SHP77 (cell line): ENCODE measurements at places on chromosomes 1 and 21.

DNA sequence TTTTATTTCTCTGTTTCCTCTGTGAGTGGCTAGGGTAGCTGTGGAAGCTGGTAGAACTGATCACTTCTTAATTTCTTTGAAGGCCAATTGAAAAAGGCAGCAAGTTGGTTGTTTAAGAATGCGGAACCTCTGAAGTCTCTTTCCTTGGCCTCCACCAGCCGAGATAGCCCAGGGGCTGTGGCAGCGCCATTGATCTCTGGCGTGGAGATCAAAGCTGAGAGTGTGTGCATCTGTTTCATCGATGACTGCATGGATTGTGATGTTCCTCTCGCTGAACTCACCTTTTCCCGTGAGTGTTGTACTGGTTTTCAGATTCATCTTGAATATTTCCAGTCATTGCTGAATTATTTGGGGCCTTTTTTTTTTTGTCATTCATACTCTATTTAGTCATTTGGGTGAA lies 97.7 kb downstream of the VPS13D start:
- no peak for DNase-seq

DNA sequence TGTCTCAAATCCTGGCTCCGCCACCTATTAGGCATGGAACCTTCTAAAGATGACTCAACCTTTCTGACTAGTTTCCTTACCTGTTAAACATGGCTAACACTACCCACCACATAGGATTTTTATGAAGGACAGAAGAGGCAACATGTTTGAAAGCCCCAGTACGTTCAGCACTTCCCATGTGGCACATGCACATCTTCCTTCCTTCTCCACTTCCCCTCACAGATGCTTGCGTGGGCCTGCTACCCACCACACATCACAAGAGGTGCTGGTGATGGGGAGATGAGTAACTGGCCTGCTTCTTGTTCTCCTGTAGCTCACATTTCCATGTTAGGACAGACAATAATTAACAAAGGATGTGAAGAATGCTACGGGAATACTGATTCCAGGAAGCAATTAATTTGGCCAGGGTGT lies 7.1 kb downstream of the ZBTB21 start:
- DNase-seq = no peak

GRCh38 chr1:199546323-199546722 lies 481.2 kb upstream of the NR5A2 start:
- DNase-seq = no peak

DNA sequence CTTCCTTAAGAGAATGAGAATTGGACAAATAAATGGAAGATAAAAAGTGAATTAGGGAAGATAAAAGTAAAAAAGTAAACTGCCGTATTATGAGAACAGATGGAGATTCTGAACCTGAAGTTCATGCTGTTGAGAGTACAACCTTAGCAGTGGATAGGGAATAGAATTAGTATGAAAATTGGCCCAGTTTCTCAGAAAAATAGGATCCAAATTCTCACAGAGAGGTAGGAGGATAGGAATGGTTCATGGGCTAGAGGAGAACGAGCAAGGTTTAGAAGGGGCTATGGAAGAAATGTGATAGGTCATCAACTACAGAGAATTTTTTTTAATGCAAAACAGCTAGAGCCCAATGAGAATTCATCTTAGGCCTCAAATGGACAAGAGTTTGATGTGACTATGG lies 42.3 kb downstream of the COL24A1 start:
- DNase-seq = no peak

GRCh38 chr1:233238884-233239431 lies 56.6 kb downstream of the PCNX2 start:
- no peak for DNase-seq

DNA sequence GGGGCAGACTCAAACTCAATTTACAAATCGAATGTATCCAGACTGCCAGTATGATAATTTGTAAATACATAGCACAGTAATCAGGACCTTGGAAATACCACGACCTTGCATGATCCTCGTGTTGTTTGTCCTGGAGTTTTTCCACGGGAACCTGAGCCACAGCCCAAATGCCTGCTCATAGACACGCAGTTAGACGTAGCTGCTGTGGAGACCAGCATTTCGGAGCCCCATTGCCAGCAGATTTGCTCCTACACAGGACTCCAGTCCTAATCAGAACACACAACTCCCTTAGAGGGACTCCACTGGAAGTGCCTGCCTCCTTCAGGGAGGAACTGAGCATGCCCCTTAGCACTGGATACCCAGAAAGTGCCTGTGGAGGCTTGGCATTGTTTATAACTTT lies 163.2 kb downstream of the GALNT2 start:
- no peak for DNase-seq

DNA sequence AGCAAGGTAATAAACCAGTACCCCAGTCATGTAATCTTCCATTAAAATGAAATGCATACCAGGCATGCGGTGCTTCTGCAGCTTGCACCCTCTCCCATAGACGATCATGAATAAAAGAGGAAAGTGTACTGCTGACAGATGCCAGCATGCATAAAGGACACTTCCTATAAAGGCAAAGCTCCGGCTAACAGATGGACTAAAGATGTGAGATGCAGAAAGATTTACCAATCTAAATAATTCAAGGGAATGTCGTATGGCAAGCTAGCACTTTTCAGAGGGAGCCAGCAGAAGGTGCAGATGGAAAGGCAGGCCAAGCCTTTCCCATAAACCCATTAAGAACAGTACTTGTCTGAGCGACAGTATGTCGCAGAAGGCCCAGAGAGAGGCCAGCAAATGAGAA lies 542.0 kb downstream of the NUF2 start:
- DNase-seq = no peak

DNA sequence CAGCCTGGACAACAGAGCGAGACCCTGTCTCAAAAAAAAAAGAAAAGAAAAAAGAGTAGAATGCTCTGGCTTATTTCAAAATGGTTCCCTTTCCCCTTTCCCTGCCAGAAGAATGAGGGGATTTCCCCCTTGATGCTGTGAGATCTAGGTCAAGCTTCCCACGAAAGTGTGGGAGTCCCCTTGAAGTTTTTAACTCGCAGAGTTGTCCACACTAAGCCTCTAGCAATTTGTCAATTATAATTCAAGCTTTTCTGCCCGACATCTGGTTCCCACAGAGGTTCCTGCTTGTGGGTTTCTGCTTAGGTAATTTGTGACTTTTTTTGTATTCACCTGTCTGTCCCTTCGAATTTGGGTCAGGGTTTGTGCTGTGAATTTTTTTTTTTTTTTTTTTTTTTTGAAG lies 62.8 kb downstream of the ZFYVE9 start:
- DNase-seq = no peak

GRCh38 chr1:220483700-220484099 lies 44.2 kb upstream of the MARK1 start:
- no peak for DNase-seq

GRCh38 chr1:168755800-168756418 lies 26.9 kb upstream of the DPT start:
- DNase-seq = no peak

- no peak for DNase-seq
Observed at GRCh38 chr1:96409087-96409486, 312.5 kb upstream of the PTBP2 start.

- DNase-seq = no peak
Observed at GRCh38 chr1:90835661-90836344, 118.7 kb upstream of the BARHL2 start.

DNA sequence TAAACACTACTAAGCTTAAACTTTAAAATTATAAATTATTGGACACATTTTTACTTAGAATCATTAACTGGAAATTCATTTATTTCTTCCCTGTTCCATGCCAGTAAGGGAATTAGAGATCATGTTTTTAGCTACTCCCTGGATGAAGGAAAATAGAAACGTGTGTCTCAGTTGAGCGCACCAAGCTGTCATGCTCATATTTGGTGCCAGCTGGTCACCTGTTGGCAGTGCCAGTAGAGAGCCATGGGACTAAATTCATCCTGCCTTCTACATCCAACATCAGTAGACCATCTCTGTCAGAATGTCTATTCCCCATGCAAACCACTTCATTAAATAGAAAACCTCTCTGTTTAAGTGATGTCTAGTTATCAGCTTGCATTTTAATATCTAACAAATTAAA lies 17.4 kb upstream of the SLC22A15 start:
- DNase-seq = no peak

GRCh38 chr1:206674745-206675175 lies 9.9 kb upstream of the MAPKAPK2 start:
- DNase-seq = no peak

GRCh38 chr1:112092656-112093371 lies 103.3 kb upstream of the KCND3 start:
- DNase-seq = no peak

DNA sequence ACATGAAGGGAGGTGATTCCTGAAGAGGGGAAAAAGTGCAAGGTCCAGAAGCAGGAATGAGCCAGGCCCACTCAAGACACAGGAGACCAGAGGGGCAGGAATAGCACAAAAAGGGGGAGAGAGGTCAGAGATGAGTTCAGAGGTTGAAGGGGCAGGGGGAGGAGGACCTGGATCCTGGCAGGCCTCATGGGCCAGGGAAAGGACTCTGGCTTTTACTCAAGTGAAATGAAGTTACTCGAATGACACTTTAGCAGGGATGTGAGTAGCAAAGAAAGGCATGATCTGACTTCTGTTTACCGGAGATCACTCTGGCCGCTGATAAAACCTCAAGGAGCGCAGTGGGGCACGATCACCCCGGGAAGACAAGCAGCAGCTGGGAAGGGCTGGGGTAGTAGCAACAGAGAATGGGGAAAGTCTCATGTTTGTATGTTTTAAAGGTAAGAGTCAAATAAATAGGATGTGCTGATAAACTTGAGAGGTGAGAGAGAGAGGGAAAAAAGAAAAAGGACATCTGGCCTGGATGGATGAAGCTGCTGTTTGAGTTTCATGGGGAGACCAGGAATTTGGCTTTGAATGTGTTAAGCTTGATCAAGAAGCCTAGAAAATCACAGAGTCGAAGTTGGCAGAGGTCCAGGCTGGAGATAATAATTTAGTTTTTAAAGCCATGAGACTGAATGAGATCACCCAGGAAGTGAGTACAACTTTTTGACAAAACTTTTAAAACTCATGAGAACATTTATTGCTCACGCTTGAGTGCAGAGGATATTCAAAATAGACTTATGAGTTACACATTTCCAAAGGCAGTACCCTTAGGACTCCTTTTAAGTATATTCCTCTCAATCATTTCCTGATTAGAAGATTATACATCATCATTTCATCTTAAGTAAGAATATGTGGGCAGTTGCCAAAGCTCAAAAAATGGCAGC lies 156.0 kb downstream of the RERE start:
- DNase-seq = no peak

DNA sequence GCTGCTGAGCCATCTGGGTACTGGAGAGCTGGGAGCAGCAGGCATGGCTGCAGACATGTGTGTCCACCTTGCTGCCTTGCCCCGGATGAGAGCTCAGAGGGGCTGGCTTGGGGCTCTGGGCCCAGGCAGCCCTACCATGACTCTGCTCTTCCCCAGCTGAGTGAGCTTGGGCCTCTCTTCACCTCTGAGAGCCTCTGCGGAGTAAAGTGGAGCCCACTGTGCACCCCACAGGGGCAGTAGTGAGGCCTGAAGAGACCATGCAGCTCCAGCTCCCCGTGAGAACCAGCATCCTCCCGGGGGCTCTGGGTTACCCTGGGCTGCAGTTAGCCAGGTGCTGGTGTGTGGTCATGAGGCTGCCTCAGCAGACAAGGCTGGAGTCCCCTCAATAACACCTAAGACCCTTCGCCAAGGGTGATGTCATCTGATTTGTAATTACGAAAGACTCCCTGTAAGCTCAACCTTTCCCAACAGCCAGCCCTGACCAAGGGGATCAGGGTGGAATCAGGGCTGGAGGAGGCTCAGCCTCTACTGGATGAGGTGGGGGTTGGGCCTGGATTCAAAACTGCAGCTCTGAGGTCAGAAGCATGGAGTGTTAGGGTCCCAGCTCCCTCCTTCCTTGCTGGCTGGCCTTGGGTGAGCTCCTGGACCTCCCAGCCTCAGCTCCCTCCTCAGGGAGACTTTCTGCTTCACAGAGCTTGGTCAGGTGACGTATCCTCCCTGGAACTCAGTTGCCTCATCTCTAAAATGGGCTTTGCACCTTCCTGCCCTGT lies 308.0 kb downstream of the MATN1 start:
- no peak for DNase-seq

- no peak for DNase-seq
Observed at GRCh38 chr1:1434824-1435105, 725 bp upstream of the VWA1 start.

DNA sequence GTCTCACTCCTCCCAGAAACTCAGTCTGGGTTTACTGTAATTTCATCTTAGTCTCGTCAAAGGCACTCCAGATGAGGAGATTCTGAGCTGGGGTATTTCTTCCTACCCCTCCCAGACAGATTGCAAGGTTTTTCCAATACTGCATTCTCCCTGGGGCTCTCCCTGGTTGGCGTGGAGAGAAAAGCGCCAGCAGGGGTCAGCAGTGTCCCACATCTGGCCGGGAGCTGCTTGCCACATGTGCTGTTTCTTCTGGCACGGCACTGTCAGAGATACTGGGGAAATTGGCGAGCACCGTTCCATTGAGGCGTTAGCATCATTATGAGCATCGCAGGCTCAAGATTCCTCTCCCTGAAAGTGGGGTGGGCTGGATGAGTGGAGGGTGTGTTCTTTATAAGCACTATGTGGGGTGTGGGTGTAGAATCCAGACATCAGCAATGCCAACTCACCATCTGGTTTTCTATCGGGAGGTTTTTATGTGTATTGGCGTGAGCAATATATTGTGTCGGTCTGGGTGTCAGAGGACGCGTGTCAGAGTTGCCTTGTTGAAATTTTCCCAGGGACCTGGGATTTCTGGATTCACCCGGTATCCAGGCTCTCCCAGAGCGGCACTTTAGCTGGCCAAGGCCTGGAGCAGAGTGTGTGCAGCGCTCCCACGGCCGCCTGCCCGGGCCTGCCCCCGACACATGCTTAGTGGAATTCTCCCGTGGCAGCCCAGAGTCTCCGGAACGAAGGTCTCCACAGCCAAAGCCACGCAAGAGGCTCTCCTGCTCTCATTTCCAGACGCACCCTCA lies 8.0 kb upstream of the NAV1 start:
- peak; percentile 73 for DNase-seq

- no peak for DNase-seq
Observed at GRCh38 chr1:101918277-101918676, 78.4 kb downstream of the OLFM3 start.
